ENCODE measurements at places on chromosomes 2 and 18. TPM values are rescaled to one million over a fixed set of nuclear protein-coding genes. Genes with fewer than 3 reads are reported as not detected.

Gene CRACDL
- total RNA-seq = 0.14 TPM

DNA sequence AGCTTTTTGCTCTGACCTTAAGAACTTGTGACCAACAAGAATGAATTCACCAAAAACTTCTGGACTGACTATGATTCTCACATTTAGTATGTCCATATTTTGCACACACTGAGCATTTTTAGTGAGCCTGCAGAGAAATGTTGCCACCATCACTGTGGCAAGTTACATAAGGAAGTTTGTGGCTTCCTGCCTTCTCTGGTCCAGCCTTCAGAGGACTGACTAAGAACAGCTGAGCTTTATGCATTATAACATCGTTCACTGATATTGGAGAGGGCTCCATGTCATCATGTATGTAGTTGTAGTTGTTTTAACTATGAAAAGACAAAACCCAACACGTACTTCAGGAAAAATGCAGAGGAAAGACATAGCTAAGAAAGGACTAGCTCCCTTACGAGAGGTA lies 218.0 kb upstream of the CRIM1 start:
- no peak for DNase-seq
- H3K27ac ChIP-seq = no peak overlapping the region
- no peaks in the 10 kb centered on the region for H3K27me3 ChIP-seq
- no peaks in the 10 kb centered on the region for H3K36me3 ChIP-seq

Gene DSG3
- not detected for total RNA-seq

DNA sequence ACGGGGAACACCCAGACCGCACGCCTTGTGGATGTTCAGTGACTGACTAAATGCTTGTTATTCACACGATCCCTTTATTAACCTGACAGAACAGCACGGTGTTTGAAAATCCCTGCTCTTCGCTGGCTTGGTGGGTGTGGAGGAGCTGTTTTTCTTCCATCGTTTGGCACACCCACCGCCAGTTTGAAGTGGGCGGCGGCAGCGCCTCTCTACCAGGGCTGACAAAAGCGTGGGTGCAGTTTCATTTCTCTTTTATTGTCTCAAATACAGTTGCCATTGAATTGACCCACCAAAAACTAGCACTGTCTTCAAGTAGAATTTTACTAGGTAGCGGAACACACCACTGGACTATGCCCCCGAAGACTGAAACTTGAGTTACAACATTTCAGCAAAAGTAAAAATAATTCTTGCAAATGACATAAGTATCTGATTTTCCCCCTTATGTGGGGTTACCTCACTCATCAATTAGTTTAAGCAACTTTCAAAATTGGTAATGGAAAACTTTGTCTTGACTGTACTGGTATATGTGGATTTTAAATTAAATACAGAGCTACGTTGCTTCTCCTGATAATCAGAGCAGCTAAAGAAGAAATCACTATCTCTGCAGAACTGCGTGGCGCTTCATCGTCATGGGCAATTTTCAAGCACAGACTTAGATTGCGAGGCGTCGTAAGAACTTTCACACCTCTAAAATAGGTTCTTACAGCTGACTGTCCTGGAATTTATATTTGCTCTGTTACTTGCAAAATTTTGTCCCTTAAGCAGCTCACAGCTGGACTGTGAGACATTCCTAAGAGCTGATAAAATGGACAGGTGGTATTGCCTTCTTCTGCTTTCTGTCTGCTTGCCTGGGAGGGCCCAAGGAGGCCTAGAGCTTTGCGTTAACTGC lies 60.9 kb downstream of the LDLRAD4 start:
- no peak overlapping the region for H3K4me3 ChIP-seq
- H3K36me3 ChIP-seq = no peaks in the 10 kb centered on the region
- no peaks in the 10 kb centered on the region for H3K4me1 ChIP-seq
- H3K27me3 ChIP-seq = no peaks in the 10 kb centered on the region

- H3K4me1 ChIP-seq = no peaks in the 10 kb centered on the region
- no peaks in the 10 kb centered on the region for H3K36me3 ChIP-seq
- H3K4me3 ChIP-seq = no peak overlapping the region
Measured at GRCh38 chr2:222249444-222249843, 49.4 kb downstream of the PAX3 start.

Gene DLX1
- not detected for total RNA-seq

All from GM23338 (cell line).